ENCODE measurements at places on chromosomes 6 and 20.

DNA sequence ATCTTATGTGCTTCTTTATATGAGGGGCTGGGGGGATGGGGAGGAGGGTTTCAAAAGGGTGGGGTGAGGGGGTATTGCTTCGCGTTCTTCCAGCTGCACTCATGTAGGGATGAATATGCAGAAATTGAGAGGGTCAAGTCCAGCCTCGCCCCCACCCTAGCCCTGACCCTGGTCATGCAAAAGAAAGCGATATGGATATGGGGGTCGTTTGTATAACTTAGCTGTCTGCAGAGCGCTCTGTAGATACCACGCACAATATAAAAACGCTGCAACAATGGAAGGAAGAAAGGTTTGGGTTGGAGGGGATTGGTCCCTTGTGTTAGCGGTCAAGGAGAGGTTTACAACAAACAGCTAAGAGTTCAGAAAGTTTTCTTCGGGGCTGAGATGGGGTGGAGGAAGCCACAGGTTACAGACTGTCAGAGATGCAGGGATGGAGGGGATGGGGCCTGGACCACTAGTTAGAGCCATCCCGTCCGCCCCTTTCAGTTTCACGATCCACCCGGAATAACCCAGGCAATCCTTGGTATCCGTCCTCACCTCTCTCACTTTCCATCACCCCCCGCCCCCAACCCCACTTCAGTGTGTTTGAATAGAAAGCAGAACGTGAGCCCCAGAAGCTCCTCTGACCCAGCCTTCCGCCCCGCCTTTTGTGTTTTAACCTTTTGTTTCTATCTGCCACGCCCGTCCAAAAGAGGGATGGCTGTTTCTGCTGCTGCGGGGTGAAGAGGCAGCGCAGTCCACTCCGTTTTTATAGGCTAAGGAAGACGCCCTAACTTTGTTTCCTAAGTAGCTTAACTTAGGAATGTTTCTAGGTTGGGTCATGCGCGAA is 73.5 kb downstream of the SOX4 start:
- no peak for DNase-seq

GRCh38 chr6:18154507-18155149 is at the start of gene TPMT:
TSS of gene TPMT (minus strand) at chr6:18155077. CDS start at chr6:18149127, 5,950 bp downstream.
- DNase-seq: no peak

GRCh38 chr6:57182017-57182432 is 9.9 kb downstream of the BAG2 start:
- no peak for DNase-seq

DNA sequence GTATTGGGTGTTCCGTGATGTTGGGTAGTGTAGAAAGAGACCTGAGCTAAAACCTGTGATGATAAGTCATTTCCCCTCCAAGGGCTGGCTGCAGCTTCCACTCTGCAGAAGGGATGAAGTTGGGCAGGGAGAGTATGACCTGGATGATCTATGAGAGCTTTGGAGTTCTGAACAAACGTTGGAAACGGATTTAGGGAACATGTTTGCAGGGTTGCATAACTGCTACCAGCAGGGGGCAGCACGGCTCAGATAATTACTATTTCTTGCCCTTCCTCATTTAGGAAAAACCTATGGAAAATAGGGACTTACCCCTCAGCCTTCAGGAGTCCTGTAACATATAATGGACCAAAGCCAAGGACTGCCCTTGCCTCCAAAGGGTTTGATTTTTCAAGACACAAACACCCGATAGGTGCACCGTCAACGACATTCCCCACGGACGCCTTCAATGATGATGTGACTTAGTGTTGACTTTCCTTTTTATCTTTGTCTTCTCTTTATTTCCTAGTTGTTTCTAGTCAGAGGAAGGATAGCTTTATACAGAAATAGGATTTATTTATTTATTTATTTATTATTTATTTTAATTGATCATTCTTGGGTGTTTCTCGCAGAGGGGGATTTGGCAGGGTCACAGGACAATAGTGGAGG is 164.9 kb upstream of the SASH1 start:
- DNase-seq: no peak

- no peak for DNase-seq
Observed at GRCh38 chr6:133394630-133395029, 153.5 kb downstream of the EYA4 start.

DNA sequence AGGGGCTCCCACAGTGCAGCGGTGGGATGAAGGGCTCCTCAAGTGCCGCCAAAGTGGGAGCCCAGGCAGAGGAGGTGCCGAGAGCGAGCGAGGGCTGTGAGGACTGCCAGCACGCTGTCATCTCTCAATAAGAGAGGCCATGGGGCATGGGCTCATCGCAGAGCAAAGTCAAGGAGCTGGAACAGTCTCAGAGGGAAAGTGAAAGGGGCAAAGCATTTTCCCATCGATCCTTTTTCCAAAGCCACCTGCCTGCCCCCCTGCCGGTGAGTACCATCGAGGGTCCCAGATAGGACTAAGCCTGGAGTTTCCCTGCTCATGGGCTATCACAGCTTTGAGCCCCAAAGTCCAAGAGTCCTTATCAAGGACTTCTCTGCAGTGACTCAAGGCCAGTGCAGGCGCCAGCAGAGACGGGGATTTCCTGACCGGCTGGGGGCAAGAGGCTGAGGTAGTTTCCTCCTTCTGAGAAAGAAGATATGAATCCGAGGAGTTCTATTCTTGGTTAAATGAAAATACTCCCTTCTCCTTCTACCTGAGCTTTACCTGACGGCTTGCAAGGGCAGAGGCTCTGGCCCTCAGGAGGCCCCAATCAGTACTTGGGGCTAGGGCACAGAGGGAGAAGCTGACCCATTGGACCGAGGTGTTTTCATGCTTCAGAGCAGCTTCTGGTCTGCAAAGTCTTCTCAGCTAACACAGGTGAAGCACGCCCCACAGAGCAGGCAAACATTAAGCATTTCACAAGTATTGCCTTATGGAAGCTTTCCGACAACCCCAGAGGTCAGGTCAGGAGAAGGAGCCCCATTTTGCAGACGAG is 22.6 kb downstream of the ETV7 start:
- peak; percentile 37 for DNase-seq

- DNase-seq: no peak
Observed at GRCh38 chr6:160714731-160715316, 12.8 kb downstream of the PLG start.

- DNase-seq: no peak
Observed at GRCh38 chr6:128364766-128365519, 155.5 kb downstream of the PTPRK start.

- DNase-seq: no peak
Observed at GRCh38 chr6:150579611-150580010, 20.1 kb upstream of the PLEKHG1 start.

GRCh38 chr6:144619966-144620365 is 334.8 kb downstream of the UTRN start:
- DNase-seq: no peak

GRCh38 chr6:45917439-45917838 is 98.2 kb downstream of the CLIC5 start:
- DNase-seq: no peak

DNA sequence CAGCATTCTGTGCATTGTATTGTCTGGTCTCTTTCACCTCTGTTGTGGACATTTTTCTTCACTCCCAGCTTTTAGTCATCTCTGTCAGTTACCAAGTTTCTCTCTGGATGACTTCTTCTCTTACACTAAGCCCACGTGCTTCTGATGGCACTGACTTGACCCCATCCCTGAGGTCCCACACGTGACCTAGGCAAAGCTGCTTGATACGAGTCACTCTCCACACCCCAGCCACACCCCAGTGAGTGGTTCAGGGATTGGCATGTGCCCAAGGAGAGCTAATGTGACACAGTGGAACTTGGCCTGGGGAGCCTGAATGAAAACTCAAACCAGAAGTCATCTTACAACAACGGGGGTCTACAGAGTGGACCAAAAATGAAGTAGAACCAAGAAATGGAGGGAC is 32.2 kb downstream of the HTR1E start:
- no peak for DNase-seq

DNA sequence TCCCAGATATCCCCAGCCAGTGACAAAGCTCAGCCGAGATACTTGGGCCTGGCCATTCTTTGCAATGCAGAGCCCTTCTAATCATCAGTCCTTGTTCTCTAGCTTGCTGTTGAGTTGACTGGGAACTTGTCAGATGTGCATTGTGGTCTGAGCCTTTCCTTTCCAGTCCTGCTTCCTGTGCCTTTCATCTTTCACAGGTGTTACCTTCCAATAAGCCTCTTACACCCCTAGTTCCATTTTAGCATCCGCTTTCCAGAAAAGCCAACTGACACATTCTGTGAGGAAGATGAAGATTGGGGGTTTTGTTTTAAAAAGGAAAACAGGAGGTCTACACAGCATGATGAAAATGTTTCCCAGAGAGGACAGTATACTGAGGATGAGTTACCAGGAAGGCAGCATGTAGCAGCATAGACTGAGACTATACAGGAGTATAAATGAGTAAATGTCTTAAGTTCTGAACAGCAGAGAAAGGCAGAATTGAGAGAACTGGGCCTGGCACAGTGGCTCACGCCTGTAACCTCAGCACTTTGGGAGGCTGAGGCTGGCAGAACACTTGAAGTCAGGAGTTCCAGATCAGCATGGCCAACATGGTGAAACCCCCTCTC is 5.6 kb upstream of the CEP85L start:
- DNase-seq: no peak

- DNase-seq: no peak
Observed at GRCh38 chr6:52725535-52726192, 37.6 kb downstream of the GSTA2 start.

GRCh38 chr6:12383448-12383847 is 93.3 kb downstream of the EDN1 start:
- DNase-seq: no peak

GRCh38 chr20:10555865-10556308 is 117.9 kb downstream of the JAG1 start:
- no peak for DNase-seq

DNA sequence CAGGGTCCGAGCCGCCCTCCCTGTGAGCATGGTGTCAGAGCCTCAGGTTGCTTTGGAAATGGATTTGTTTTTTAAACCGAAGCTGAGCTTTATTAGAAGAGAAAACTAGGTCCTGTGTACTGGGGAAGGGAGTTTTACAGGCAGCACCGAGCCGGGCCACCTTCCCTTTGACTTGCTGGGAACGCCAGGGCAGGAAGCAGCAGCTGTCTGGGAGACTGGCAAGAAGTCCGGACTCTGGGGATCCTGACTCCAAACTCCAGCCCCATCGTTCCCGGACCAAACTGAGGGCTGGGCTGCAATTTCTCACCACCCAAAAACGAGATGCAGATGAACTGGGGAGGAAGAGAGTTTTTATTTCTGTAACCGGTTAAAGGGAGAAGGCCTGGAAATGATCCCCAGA is 214.9 kb upstream of the KCNG1 start:
- no peak for DNase-seq

DNA sequence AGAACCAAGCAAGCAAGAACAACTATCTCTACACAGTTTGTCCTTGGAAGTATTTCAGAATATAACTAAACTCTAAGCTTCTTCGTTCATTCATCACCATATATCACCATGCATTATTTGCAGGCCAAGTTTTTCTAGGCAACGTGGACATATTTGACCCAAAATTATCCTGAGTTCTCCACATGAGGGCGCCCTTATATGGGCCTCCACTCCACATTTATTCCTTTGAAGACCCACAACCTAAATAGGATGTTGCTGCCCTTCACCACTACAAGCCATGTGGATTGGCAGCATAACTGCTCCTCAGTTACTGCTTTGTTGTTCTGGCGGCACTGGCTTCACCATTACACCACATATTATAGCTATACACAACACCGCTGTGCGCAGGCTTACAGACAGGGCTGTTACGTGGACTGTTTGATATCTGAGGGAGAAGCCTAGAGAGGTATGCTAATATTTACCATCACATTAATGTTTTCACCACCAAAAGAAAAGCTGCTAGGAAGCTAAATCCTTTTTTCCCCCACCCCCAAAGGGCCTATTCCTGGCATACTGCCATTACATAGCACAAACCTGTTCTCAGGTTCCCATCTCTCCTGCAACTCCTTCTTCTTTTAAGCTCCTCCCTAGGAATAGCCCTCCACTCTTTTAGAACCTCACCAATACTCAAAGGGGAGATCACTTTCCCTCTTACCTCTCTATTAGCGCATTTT is 411.7 kb downstream of the C6orf118 start:
- no peak for DNase-seq
